ENCODE measurements at places on chromosomes 5 and 9.

DNA sequence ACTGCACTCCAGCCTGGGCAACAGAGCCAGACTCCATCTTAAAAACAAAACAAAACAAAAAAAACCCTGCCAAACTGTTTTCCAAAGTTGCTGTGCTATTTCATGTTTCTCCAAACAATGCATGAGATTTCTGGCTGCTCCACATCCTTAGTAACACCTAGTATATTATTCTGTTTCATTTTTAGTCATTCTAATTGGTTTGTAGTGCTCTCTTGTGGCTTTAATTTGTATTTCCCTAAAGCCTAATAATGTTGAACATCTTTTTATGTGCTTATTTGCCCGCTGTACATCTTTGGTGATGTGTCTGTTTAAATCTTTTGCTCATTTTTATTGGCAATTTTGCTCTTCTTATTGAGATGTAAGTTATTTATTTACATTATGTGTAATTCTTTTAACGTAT lies 18.4 kb upstream of the TTC1 start:
- no peak for DNase-seq

- DNase-seq = no peak
These were observed 369.6 kb downstream of the CYLC2 start for GRCh38 chr9:103364753-103365152.

- DNase-seq = no peak
These were observed 113.6 kb downstream of the DEPDC1B start for GRCh38 chr5:60586307-60586901.

DNA sequence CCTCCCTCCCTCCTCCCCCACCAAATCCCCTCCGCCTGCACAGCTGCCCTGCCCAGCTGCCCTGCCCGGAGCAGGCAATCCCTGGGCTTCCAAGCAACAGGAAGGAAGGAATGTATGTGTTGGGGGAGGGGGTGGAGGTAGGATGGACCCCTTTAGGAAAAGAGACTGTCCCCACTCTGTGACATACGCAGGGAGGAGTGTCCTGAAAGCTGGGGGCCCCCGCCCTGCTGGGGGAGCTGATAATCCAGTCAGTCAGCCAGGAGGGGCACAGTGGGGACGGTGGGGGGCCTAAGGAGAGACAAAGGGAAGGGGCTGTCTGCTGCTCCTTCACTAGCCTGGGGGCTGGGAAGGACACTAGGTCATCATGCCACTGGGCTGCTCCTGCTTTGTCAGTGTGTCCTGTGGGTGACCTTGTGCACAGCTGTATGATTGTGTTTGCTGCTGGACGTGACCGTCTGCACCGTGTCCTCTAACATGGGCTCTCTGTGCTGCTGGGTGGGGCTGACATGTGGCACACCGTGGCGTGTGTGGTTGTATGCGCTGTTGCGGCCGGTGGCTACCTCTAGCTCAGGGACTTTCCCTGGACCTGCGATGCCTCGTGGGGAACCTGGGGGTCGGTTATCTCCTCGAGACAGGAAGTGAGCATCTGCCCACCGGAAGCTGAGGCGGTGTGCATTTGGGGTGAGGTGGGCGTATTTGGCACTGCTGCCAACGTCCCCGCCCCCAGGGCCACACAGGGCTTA lies 3.0 kb downstream of the N4BP3 start:
- peak; percentile 53 for DNase-seq

- DNase-seq = no peak
These were observed 132.3 kb downstream of the ADAMTSL1 start for GRCh38 chr9:18606281-18606680.

- DNase-seq = no peak
These were observed 274.4 kb upstream of the SEMA6A start for GRCh38 chr5:116848954-116849581.

DNA sequence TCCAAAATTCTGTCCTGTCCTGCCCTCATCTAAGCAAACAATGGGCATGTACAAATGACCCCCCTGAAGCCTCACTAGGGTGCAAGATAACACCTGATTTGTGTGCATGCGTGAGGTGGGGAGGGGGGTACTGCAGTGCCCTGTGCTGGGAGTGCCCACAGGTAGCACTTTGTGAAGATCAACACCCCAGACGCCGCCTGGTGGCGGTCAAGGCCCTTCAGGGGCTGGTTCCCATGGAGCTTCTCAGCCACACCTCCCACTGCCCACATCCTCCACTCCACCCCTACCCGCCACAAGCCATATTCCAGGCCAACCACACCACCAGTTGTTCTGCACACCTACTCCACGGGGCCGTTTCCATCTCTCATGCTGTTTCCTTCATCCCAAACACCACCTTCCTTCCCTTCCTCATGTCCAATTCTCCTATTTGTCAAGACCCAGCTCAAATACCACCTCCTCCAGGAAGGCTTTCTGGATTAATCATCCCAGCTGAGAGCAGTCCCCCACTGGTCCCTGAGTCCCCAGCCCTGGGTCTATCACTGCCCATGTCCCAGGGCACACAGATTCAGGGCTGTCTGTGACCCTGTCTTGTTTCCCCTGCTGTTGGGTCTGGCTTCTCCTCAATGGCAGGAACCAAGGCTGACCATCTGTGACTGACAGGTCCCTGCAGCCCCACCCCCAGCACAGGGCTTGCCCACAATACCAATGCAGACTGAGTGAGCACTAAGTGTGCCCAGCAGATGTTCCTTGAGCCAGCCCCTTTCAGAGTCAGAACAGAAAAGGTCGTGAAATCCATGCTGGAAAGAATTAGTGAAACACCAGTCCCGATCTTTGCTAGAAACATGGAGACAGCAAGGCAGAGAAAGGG lies 178.4 kb downstream of the PAX5 start:
- no peak for DNase-seq

- no peak for DNase-seq
These were observed 115.2 kb downstream of the CPLANE1 start for GRCh38 chr5:37133939-37134338.
